Stimulated activated CD8-positive, alpha-beta memory T cell treated with anti-CD3 and anti-CD28 coated beads, Interleukin-7, amount 100 ng/mL, for 1 hour (primary cell): ENCODE measurements at places on chromosomes 11 and 22.

DNA sequence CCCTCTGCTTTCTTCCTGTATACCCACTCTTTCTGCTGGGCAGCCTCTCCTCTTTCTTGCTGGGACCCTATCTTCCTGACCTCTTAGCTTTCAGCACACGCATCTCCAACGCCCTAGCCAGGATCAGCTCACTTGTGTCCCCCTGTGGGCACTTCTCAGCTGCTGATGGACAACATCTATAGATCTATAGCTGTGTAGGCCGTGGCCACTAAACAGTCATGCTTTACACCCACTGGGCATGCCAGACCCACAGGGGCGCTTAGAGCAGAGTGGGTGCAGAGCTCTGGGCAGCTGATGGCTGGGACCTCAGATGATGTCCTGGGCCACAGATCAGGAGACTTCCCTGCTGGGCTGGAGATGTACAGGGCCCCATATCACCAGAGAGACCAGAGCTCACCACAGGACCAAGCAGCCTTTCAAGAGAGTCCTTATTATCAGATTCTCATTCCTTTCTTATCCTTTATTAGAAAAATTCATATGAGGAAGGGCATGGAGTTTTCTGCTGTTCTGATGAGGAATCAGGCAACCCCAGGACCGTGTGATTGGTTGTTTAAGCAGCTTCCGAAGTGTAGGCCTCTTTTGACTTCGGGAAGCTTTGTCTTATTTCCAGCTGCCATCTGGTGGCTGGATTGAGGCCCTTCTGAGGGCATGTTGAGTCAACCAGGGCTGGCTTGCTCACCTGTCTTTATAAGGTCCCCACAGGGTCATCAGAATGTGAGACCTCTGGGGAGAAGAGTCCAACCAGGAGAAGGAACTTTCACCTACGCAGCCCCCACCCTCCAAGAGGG, 60.5 kb downstream of the OSBP2 start:
- DNase-seq: no peak

GRCh38 chr11:127994736-127995135, 592.6 kb downstream of the ETS1 start:
- no peak for DNase-seq

DNA sequence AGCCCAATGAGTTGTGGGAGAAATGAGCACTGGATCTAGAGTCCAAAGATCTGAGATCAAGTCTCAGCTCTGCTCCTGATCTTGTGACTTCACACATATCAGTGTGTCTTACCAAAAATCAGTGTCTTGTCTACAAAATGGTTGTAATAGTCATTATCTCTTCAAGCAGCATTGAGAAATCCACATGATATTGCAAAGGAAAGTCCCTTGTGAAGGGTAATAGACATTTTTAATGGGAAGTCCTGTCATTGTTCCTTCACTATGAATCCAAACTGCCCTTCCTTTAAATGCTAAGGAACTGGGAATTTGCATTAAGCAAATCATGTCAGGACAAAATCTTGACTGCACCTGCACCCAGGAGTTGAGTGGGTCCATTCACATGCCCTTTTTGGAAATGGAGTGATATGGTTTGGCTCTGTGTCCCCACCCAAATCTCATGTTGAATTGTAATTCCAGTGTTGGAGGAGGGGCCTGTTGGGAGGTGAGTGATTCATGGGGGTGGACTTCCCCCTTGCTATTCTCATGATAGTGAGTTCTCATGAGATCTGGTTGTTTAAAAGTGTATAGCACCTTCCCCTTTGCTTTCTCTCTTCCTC, 51.1 kb downstream of the COMMD9 start:
- DNase-seq: no peak

GRCh38 chr11:64996710-64997380, at the start of gene BATF2:
BATF2 (minus strand) TSS chr11:64996971; CDS start chr11:64996914, 57 bp downstream.
- no peak for DNase-seq

GRCh38 chr22:23282089-23282501, 101.8 kb downstream of the BCR start:
- no peak for DNase-seq

DNA sequence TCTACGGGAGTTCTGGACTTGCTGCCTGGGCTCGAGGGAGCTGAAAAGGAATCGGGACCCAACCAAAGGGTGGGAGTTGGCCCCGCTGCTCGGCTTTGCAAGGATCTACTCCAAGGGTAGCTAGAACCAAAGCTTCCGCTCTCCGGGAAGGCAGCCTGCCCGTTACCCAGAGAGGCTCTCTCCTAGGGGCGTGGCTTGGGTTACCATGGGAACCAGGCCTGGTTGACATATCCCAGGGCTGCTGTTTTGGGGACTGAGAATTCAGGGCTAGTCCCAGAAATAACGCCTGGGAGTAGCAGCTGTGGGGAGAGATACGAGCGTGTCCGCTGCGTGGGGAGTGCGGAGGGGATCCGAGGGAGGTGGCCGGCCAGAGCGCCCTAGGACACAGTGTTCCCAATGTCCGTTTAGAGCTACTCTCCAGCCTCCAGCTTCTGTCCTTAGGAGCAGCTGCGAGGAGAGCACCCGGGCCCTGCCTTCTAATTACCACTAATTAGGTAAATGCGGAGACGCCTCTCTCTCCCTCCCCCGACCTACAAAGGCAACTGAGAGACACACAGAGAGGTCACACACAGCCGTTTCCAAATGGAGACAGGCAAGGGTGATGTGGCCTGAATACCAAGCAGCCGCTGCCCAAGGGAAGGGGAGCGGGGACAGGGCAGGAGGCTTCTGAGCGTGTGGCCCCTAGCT, 141.6 kb upstream of the CADM1 start:
- no peak for DNase-seq

DNA sequence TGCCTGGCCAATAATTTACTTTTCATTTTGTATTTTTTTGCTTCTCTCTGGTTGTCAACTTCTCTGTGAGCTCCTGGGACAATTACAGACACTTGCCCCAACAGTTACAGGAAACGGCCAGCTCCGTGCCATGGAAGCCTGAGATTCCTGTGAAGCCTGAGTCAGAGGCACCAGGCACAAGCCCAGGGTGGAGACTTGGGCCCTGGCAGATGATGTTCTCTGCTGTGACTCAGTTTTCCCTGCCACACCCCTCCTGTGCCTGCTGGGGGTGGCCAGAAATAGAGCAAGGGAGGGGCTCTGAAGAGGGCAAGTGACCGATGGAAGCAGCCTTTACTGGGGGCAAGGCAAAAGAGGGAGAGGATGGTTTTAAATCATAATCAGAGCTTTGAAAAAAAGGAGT, 4.9 kb downstream of the ATP5MGL start:
- no peak for DNase-seq

- DNase-seq: no peak
Measured at GRCh38 chr22:17844150-17844549, 69.9 kb upstream of the BID start.

GRCh38 chr11:21630934-21631478, 561.9 kb upstream of the ANO5 start:
- no peak for DNase-seq

DNA sequence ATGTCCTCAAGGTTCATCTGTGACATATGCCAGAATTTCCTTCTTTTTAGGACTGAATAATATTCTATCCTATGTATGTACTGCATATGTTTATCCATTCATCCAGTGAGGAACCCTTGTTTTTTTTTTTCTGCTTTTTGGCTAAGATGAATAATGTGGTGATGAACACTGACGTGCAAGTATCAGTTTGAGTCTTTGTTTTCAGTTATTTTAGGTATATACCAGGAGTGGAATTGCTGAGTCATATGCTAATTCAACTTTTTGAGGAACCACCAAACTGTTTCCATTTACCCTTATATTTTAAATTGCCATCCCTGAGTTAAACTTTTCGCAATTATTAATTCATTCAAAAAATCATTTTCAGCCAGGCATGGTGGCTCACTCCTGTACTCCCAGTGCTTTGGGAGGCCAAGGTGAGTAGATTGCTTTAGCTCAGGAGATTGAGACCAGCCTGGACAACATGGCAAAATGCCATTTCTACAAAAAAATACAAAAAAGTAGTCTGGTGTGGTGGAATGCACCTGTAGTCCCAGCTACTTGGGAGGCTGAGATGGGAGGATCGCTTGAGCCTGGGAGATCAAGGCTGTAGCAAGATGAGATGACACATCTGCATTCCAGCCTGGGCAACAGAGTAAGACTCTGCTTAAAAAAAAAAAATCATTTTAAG, 64.2 kb downstream of the MICAL2 start:
- no peak for DNase-seq

- DNase-seq: no peak
Measured at GRCh38 chr22:29954203-29954855, 71.4 kb downstream of the MTMR3 start.

- no peak for DNase-seq
Measured at GRCh38 chr11:1233351-1234053, 10.6 kb downstream of the MUC5B start.

GRCh38 chr11:85582111-85582510, 45.0 kb downstream of the DLG2 start:
- no peak for DNase-seq
